ENCODE measurements at places on chromosomes 2 and 18.

DNA sequence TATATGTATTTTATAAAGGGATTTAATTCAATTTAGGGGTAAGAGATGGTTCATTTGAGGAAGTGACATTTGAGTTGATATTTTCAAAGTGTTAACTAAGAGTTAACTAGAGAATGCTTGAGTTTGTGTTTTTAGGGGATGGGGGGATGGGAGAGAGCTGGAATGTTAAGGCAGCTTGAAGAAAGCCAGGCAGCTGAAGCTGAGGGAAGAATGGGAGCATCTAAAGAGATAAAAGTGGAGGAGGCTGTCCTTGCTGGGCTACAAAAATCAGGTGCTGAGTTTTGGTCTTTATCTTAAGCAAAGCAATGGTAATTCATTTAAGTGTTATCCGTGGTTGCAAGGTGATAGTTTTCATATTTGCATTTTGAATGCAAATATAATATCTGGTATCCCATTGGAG is 9.2 kb downstream of the CHST9 start:
- no peak for DNase-seq
- H3K27me3 ChIP-seq = no peaks in the 10 kb centered on the region
- no peak overlapping the region for H3K27ac ChIP-seq

- H3K4me1 ChIP-seq = peaks cover 18% of the 10 kb centered on the region
- no peak for DNase-seq
- peak within 1 kb of the TSS; percentile 63 for H3K27ac ChIP-seq
- no peaks in the 10 kb centered on the region for H3K27me3 ChIP-seq
Measured at GRCh38 chr18:69947361-69948133, at the start of gene CD226. TSS of gene CD226 (minus strand) at chr18:69947873. CDS start at chr18:69947406, 467 bp downstream.

- peak overlapping the region; percentile 7 for H3K4me3 ChIP-seq
- peaks cover 91% of the 10 kb centered on the region for H3K4me1 ChIP-seq
- no peaks in the 10 kb centered on the region for H3K27me3 ChIP-seq
Measured at GRCh38 chr18:51039138-51040112, 9.4 kb downstream of the SMAD4 start.

DNA sequence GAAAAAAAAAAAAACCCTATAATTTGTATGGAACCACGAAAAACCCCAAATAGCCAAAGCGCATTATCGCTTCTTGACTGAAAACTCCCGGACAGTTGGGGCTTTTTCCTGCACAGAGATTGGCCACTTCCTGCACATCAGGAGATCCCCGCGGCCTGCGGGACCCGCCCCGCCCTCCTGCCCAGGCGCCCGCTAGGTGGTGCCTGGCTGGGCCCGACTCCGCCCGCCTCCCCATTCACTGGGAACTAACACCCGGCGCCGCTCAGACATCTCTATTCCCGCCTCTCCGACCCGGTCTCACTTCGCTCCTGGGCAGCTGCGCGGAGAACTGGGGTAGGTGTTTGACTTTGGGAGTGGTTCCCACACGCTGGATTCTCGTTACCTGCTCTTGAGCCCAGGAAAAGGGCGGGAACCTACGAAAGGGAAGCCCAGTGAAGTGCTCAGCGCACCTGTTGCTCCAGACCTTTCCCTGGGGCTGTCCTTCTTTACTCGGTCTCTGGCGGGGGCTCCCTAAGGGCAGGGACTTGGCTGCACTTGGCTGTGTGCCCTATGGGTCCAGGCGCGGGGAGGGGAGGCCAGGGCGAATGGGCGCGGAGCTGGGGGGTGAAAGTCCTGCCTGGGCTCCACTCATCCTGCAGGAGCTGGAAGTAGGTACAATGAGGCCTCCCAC is at the start of gene HMSD:
Gene HMSD, plus strand, starts transcription at position 234 of the 670 bp plus-strand sequence. CDS start 4,155 bp downstream, outside the sequence.
- peak within 1 kb of the TSS; percentile 79 for H3K4me3 ChIP-seq
- H3K27ac ChIP-seq = peak within 1 kb of the TSS; percentile 54
- peaks cover 27% of the 10 kb centered on the region for H3K4me1 ChIP-seq
- DNase-seq = no peak

DNA sequence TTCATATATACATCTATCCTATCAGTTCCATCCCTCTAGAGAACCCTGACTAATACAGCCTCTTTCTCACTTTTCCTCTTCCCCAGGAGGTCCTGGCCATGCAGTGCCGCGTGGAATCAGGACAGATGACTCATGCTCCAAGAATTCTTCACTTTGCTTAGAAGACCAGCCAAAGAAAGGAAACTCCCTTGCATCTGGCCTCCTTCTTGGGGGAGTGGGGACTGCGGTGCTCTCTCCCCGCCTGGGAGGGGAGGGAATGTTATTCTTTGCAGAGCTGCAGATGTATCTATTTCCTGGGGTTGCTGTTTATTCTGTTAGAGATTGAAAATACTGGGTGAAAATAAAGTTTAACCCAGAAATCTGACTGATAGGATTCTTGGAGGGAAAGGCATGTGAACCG is 111.5 kb upstream of the SH3BP4 start:
- peaks cover 53% of the 10 kb centered on the region for H3K27me3 ChIP-seq
- H3K27ac ChIP-seq = no peak overlapping the region
- no peaks in the 10 kb centered on the region for H3K36me3 ChIP-seq
- no peaks in the 10 kb centered on the region for H3K4me1 ChIP-seq
- H3K4me3 ChIP-seq = no peak overlapping the region
- DNase-seq = no peak

DNA sequence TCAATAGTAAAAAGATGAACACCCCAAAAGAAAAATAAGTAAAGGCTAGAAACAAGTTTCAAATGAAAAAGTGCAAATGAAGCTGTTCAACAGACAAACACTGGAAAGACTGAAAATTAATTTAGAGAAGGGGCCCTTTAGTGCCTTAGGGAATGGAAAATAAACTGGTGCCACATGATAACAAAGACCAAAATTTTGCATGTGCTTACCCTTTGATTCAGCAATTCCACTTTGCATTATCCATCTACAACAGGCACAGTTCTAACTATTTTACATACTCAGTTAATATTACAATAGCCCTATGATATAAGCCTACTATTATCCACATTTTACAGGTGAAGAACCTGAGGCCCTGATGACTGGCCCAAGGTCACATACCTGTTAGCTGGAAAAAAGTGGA is 183.9 kb downstream of the NBAS start:
- no peak overlapping the region for H3K4me3 ChIP-seq
- no peak overlapping the region for H3K27ac ChIP-seq
- no peak for DNase-seq
- H3K36me3 ChIP-seq = peaks cover 18% of the 10 kb centered on the region
- H3K27me3 ChIP-seq = no peaks in the 10 kb centered on the region

- no peaks in the 10 kb centered on the region for H3K4me1 ChIP-seq
- H3K27ac ChIP-seq = no peak overlapping the region
- no peaks in the 10 kb centered on the region for H3K27me3 ChIP-seq
- H3K36me3 ChIP-seq = no peaks in the 10 kb centered on the region
- no peak overlapping the region for H3K4me3 ChIP-seq
- no peak for DNase-seq
Measured at GRCh38 chr2:52886556-52886955, 881.0 kb upstream of the CHAC2 start.

GRCh38 chr2:206970589-206971360 is 31.5 kb downstream of the CPO start:
- H3K4me3 ChIP-seq = no peak overlapping the region
- peaks cover 18% of the 10 kb centered on the region for H3K27me3 ChIP-seq
- H3K27ac ChIP-seq = no peak overlapping the region
- no peaks in the 10 kb centered on the region for H3K36me3 ChIP-seq

DNA sequence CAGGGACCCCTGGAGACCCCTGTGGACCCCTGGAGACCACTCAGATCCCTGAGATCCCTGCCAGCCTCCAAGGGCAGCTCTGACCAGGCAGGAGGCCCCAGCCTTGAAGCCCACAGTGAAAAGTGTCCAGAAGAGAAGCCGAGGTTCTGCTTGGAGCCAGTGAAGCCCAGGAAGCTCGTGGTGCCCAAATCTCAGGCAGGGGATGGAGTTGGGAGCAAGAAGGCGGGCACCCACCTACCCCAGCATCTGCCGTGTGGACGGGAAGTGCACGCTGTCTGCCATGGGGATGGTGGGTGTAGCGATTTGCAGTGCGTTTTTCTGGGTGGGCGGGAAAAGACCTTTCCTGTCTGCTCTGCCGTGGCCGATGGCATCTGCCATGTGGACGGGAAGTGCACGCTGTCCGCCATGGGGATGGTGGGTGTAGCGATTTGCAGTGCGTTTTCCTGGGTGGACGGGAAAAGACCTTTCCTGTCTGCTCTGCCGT is 120.6 kb upstream of the CTDP1 start:
- DNase-seq = no peak
- no peak overlapping the region for H3K27ac ChIP-seq
- H3K4me3 ChIP-seq = no peak overlapping the region
- H3K36me3 ChIP-seq = no peaks in the 10 kb centered on the region

- peaks cover 33% of the 10 kb centered on the region for H3K4me1 ChIP-seq
- H3K27ac ChIP-seq = peak overlapping the region; percentile 76
- no peaks in the 10 kb centered on the region for H3K27me3 ChIP-seq
- DNase-seq = no peak
Measured at GRCh38 chr2:96866986-96867755, 2.7 kb downstream of the SEMA4C start.

DNA sequence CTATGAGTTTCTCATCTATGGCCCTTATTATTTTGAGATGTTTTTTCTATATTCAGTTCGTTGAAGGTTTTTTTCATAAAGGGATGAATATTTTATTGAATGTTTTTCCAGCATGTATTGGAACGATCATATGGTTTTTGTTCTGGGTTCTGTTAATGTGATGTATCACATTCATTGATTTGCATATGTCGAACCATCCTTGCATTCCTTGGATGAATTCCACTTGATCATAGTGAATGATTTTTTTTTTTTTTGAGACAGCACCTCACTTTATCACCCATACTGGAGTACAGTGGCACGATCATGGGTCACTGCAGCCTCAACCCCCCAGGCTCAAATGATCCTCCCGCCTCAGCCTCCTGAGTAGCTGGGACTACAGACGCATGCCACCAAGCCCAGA is 5.5 kb upstream of the NEMP2 start:
- H3K27ac ChIP-seq = no peak overlapping the region
- no peak for DNase-seq
- peaks cover 17% of the 10 kb centered on the region for H3K4me1 ChIP-seq

GRCh38 chr18:13161276-13161899 is 57.2 kb upstream of the LDLRAD4 start:
- peaks cover 6% of the 10 kb centered on the region for H3K4me1 ChIP-seq
- no peak for DNase-seq
- H3K4me3 ChIP-seq = no peak overlapping the region
- H3K27ac ChIP-seq = no peak overlapping the region
- H3K36me3 ChIP-seq = peaks cover 2% of the 10 kb centered on the region

GRCh38 chr2:222268311-222268990 is 30.3 kb downstream of the PAX3 start:
- H3K36me3 ChIP-seq = no peaks in the 10 kb centered on the region
- H3K27me3 ChIP-seq = peaks cover 9% of the 10 kb centered on the region
- no peak overlapping the region for H3K27ac ChIP-seq

- H3K27me3 ChIP-seq = peaks cover 76% of the 10 kb centered on the region
- no peak for DNase-seq
- H3K36me3 ChIP-seq = no peaks in the 10 kb centered on the region
- H3K4me1 ChIP-seq = no peaks in the 10 kb centered on the region
- no peak overlapping the region for H3K27ac ChIP-seq
Measured at GRCh38 chr2:221581986-221582385, 9.9 kb upstream of the EPHA4 start.

DNA sequence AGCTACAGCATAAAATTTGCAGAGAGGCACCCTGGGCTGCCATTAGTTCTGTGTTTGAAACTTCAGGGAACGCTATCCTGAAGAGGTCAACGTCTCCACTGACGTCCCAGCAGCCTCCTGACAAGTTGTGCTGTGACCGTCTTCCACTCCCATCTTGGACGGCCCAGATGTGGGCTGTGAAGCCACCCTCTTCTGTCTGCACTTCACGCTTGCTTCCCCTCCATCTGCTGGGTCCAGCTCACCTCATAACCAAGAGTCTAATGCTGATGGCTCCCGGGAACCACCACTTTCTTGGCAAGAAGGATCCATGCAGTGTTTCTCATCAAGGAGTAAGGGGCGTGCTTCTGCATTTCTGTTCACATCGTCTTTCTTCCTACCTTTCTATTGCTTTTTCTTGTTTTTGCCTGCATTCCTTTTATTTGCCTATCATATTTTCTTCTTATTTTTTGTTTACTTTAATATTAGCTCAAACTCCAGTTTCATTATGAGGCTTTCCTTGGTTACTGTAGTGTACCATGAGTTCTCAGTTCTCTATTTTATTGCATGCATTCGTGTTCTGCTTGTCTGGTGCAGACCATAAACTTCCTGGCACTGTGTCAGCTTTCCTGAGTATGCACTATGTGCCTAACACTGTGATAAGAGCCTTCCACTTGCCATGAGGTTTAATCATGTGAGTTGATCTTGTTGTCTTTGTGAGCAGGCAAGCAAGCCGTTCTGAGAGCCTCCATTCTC is 631.8 kb upstream of the RAB6C start:
- no peak overlapping the region for H3K27ac ChIP-seq
- no peak overlapping the region for H3K4me3 ChIP-seq
- no peaks in the 10 kb centered on the region for H3K27me3 ChIP-seq
- no peaks in the 10 kb centered on the region for H3K36me3 ChIP-seq
- no peaks in the 10 kb centered on the region for H3K4me1 ChIP-seq

GRCh38 chr2:10071595-10071994 is 8.6 kb downstream of the CYS1 start:
- DNase-seq = no peak
- peaks cover 46% of the 10 kb centered on the region for H3K27me3 ChIP-seq
- H3K4me3 ChIP-seq = no peak overlapping the region
- H3K36me3 ChIP-seq = peaks cover 2% of the 10 kb centered on the region
- no peak overlapping the region for H3K27ac ChIP-seq

- no peak for DNase-seq
- H3K4me3 ChIP-seq = no peak overlapping the region
- H3K27me3 ChIP-seq = no peaks in the 10 kb centered on the region
- H3K27ac ChIP-seq = no peak overlapping the region
Measured at GRCh38 chr2:83531206-83531826, 927.8 kb downstream of the SUCLG1 start.

GRCh38 chr2:166137331-166137730 is 9.5 kb upstream of the SCN1A start:
- no peak overlapping the region for H3K27ac ChIP-seq
- H3K4me3 ChIP-seq = no peak overlapping the region
- no peaks in the 10 kb centered on the region for H3K36me3 ChIP-seq
- H3K4me1 ChIP-seq = no peaks in the 10 kb centered on the region

DNA sequence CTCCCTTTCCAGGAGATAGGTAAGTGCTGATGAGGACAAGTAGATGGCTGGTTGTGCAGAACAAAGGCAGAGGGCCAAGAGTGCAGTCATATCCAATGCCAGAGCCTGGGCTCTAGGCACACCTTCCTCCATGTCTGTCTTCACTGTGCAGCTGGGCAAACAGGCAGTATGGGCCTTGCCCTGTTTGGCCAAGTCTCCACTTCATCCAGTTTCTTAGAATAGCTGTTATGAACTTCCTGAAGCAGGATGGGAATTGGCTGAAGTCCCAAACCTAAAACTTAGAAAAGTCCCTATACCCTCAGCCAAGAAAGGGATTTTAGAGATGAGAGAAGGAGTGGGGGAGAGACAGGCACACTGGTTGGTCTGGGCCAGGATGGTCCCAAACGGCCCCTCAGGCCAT is 37.5 kb upstream of the CYP26B1 start:
- DNase-seq = no peak
- H3K27ac ChIP-seq = no peak overlapping the region
- no peaks in the 10 kb centered on the region for H3K27me3 ChIP-seq
- no peaks in the 10 kb centered on the region for H3K4me1 ChIP-seq
- no peaks in the 10 kb centered on the region for H3K36me3 ChIP-seq
- H3K4me3 ChIP-seq = no peak overlapping the region
